A549 treated with CpdA at 1 μM for 4 hours (cell line): ENCODE measurements at places on chromosomes 4 and X. TPM values are rescaled to one million over a fixed set of nuclear protein-coding genes. Genes with fewer than 3 reads are reported as not detected.

The UNC5C gene
- total RNA-seq: 0.01 TPM in 2 of 5 replicates, not detected in the others

The ARMCX6 gene
- total RNA-seq: 42.0 to 46.9 TPM (median 46.6 TPM) in 5 replicates

The WAS gene
- total RNA-seq: 0.12 to 0.33 TPM (median 0.28 TPM) in 4 of 5 replicates, not detected in the other

The ARR3 gene
- not detected in 5 replicates for total RNA-seq
